ENCODE measurements at places on chromosomes 1 and 21.

- DNase-seq: no peak
Measured at GRCh38 chr1:41497056-41497440, 12.6 kb upstream of the EDN2 start.

- DNase-seq: no peak
Measured at GRCh38 chr1:66262208-66262963, 271.6 kb upstream of the SGIP1 start.

DNA sequence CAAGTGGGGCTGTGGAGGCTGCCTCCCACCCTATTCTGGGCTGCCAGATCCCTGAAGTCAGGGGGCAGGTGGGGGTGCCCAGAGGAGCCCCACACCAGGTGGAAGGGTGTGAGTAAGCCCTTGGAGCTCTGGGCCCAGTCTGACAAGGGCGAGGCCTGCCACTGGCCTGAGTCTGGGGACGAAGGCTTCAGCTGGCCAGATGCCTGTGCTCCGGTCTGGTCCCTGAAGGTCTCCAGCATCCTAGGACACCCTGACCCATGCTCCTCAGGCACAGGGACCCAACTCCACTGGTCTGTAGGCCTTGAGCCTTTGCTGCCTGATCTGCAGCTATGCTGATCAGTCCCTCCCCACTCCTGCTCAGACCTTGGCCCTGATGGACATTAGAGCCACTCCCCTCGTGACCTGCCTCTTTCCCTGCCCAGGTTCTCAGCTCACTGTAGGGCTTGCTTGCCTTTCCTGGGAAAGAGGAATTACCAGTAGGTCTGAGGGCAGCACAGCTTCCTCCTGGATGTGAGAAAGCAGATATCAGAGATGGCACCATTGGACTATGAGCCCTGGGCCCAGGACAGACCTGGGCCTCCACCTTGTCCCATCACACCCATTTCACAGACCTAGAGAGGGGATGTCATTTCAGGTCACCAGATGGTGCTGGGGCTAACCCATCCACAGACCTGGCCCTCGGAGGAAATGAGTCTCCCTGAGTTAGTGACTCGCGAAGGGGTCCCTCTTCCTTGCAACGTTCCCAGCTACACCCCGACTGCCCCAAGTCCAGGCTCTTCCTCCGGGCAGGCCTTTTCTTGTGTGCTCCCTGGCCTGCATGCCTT is 32.8 kb upstream of the CSF3R start:
- DNase-seq: no peak

GRCh38 chr1:25451908-25452307 is 21.2 kb downstream of the MACO1 start:
- no peak for DNase-seq

DNA sequence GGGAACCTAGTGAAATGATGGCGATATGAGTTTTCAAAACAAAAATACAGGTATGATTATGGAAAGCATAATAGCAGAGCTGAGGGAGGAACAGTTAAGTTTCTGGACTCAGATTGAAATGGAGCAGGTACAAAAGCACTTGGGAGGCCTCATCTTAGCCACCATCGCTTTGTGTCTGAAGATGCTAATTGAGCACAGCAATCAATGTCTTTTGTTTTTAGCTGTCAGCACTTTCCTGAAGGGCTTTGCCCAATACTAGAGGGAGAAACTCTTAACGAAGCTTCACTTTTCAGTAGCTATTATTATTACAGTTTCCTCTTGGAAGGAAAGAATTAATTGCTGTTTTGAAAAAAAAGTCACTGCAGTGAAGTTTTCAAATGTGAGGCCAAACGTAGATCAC is 348.7 kb downstream of the RWDD3 start:
- no peak for DNase-seq

Data from activated gamma-delta T cell treated with Interleukin-2 at 50 U/mL for 16 hours (primary cell).